GM12878 (cell line): ENCODE measurements at places on chromosomes 4 and X. TPM values are rescaled to one million over a fixed set of nuclear protein-coding genes. Genes with fewer than 3 reads are reported as not detected.

The TRIM61 gene
- polyA plus RNA-seq: 8.5 and 9.6 TPM in 2 replicates

DNA sequence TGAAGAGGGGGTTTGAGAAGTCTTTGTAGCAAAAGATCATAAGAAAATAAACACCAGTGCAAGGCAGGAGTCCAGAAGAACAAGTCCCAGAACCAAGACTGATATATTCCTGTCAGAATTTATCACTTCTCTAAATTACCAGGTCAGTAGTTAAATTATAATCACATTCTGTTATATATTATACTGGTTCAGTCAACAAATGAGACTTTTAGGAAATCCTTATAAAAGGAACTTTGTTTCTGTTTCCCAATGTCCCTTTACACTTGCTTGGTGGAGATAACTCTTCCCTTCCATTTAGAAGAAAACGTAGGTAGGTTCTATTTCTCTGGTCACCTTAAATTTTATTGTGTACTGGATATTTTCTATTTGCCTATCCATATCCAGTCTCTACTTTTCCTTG lies 21.1 kb downstream of the GBA3 start:
- DNase-seq: no peak

- DNase-seq: no peak
Measured at GRCh38 chr4:99215521-99215920, 3.5 kb downstream of the ADH6 start.

- no peak for DNase-seq
Measured at GRCh38 chr4:48046059-48046458, 29.5 kb downstream of the NIPAL1 start.

DNA sequence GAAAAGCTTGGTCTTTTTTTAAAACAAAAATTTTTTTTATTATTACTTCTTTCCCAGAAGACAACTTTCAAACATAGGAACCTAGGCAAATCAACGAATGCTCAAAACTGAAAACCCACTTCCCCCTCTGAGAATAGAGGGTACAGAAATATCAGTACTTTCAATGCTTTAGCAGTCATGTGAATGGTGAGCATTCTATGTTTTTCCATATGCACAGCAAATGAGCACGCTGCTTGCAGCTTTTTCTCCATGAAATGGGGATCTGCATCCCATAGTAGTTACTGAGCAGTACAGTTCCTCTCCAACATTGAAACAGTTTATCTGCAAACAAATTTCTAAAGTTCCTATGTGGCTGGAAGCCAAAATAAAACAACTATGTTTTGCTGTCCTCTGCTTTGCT lies 108.4 kb upstream of the BMP2K start:
- DNase-seq: peak; percentile 69

The BST1 gene
- polyA plus RNA-seq: 0.33 and 0.42 TPM in 2 replicates

The LRAT gene
- 0.08 TPM in 1 of 2 replicates, not detected in the other for polyA plus RNA-seq

The TRAM1L1 gene
- polyA plus RNA-seq: not detected in 2 replicates

The GPRASP3 gene
- polyA plus RNA-seq: 0.13 and 0.27 TPM in 2 replicates

The PRR32 gene
- not detected in 2 replicates for polyA plus RNA-seq
